ENCODE measurements at places on chromosomes 7 and 10.

- no peak for DNase-seq
Measured at GRCh38 chr7:158375034-158375433, 212.6 kb downstream of the PTPRN2 start.

DNA sequence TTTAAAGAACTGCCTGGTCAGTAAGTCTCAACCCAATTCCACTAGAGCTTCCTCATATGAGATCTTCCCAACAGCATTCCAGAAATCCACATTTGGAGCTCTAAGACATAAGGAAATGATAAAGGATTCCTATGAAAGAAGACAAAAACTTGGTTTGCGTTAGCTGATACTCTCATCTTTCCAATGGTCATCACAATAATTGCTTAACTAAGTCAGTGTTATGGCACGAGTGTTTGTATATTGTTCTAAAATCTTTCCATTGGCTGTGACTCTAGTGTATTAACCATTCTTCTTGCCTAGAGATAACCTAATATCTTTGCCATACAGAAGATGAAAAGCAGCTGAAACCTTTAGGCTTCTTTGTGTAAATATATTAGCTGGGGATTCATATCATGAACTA is 289.0 kb downstream of the SNX13 start:
- DNase-seq, result no peak

DNA sequence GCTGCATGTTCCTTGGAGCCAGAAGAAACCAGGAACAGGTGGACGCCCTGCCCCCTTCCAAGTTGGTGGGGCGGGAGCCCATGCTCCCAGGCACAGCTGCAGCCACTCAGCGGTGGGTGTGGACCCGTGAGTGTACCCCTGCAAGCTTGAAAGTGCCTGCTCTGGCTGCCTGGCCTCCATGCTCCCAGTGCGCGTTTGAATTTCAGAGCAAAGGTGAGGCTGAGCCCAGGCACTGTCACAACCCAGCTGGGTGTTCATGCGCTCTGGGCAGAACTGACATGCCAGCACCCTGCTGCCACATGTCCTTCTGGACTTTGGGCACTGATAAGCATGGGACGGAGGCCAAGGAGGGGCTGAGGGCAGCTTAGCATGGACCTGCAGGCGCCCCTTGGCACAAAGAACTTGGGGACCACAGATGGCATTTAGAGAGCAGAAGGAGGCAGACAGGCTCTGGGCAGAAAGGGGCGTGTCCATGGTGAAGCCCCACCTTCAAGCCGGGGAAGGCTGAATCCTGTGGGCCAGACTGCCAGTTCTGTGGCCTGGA is 402.0 kb upstream of the NRG3 start:
- no peak for DNase-seq

- no peak for DNase-seq
Measured at GRCh38 chr7:155872678-155873369, 60.6 kb upstream of the SHH start.

GRCh38 chr10:60934215-60935175 is 9.5 kb downstream of the RHOBTB1 start:
- DNase-seq, result no peak

DNA sequence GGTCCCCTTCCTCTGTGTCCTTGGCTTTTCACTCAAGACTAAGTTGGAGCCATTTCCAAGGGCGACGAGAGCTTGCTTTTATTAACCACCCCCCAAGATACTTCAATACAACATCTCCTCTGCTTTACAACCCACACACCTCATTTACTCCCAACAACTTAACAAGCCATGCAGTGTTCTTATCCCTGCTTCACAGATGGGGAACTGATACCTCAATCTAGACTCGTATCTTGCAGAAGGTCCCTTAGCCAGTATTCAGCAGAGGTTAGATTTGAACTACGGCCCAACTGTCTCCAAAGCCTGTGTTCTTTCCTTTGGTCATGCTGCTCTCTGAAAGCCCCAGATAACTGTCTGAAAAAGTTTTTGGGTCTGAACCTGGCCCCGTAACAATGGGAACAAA is 444.8 kb downstream of the GRID1 start:
- no peak for DNase-seq

DNA sequence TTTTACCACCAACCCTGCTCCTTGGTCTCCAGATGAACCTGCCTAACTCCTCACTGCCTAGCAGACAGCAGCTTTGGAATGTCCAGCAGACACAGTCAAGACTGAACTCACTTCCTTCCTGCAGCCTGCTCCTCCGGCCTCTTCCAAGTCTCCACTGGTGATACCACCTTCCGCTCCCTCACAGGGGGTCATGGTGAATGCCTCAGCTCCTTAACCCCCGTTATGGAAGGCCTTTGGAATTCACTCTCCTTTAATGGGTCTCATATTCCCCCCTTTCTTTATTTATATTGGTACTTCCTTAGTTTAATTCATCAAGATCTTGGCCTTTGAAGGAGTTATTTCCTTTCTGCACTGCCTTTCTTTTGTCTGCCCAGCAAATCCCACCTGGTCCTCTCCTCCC is 44.9 kb upstream of the ZNF32 start:
- no peak for DNase-seq

Data from thoracic aorta (tissue), 2 donors.